ENCODE measurements at places on chromosomes 2 and 18.

GRCh38 chr2:43473767-43474166, 122.1 kb downstream of the THADA start:
- no peak for DNase-seq

GRCh38 chr18:65527879-65528633, 222.8 kb upstream of the CDH7 start:
- DNase-seq, result no peak

- peak; percentile 17 for DNase-seq
Observed at GRCh38 chr2:149715005-149715592, 127.5 kb upstream of the MMADHC start.

DNA sequence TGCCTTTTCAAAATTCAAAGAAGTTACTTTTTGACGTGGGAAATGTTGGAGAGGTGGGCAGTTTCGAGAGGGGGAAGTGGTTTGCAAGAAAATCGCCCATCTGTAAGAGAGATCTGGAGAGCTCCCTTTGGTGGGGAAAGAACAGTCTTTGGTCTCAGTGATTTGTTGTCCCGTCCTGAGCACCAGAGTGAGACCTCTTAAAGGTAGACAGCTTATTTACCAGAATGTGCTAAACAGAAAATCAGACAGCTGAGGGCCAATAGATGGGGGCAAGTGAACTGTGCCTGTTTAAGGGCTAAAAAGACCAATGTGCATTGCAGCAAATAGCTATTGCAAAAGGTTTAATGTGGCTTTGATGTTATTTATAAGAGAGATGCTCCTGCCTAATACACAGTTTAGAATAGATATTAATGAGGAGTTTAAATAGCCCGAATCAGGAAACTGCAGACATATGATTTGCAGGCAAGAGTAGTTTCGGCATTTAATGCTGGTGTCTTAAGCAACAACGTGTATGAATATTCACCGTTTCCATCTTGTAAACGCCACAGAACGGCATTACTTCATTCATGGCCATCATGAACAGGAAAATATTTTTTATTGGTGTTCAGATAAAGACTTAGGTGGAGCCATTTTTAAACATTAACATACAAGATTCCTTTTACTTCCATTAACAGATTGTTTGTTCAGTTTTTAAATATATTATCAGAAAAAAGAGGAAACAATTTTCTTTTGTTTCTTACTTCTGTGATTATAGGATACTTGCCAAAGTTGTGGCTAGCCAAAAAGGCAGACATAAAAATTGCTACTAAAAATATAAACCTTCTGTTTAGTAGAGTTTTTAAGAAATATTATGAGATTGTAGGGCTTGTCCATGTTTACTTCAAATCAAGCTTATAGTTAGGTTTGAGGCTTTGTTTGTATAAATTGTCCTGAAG, 29.6 kb downstream of the ARHGAP15 start:
- no peak for DNase-seq

DNA sequence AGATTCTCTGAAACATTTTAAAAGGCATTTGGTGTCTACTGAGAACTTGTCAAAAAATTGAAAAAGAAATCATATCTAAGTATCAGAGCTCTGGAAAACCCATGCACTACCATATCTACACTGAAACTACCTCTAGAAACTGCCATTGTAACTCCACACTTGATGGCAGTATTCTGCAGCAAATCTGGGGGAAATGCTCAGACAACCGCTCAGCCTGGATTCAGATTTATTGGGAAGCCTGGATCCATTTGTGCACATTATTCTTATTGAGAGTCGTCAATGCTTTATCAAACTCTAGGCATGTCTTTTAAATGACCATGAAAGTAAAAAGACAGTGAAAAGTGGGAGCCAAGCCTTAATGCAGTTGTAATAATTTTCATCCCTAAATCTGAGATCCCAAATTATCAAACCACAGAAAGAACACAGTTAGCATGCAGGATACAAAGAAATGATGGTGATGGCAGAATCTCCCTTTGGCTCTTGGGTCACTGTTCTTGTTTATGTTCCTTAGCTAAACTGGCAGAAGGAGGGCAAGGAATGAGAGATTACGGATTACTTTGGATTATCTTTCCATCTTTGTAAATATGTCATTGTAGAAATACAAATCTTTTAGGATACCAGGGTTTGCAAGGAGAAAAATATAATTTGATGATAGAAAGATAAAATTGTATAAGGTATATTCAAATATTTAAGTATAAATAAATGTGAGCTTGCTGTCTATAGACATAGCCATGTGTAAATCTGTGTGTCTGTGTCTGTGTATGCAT, 512.1 kb upstream of the SYT4 start:
- peak; percentile 29 for DNase-seq

- no peak for DNase-seq
Observed at GRCh38 chr2:6236317-6236716, 544.1 kb downstream of the SOX11 start.

DNA sequence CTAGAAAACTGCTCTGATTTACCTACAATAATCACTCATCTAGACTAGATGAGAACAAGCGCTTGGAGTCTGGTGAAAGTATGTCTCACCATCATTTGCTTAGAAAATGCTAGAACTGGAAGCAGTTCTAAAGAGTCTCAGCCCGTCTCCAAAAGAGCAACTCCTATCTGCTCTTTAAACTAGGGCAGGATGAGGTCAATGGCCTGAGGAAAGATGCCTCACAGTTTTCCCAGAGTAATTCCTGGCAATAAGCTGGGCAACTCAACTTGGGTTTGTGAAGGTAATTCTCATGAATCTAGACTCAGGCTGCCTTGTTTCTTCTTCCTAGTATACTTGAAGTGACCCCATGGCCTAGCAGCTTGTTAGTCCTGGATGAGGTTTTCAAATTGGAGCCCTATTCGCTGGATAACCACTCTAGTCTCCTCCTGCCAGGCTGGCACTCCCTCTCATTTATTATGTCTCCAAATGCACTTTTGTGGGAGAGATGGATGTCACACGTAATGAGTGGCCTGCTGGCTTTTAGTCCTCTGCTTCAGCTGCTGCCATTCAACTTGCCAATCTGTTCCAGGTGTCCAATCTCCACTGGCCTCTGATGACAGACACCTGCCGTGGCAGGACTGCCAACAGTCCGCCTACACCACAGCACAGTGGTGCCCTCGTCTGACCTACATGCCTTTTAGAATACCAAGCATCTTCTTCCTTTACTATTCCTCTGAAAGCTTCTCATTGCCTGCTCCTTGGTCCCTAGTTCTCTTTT, 80.9 kb downstream of the CABYR start:
- no peak for DNase-seq

GRCh38 chr2:116450990-116451389, 1363.5 kb upstream of the DDX18 start:
- no peak for DNase-seq

GRCh38 chr2:54409752-54410151, 46.4 kb upstream of the SPTBN1 start:
- peak; percentile 67 for DNase-seq

DNA sequence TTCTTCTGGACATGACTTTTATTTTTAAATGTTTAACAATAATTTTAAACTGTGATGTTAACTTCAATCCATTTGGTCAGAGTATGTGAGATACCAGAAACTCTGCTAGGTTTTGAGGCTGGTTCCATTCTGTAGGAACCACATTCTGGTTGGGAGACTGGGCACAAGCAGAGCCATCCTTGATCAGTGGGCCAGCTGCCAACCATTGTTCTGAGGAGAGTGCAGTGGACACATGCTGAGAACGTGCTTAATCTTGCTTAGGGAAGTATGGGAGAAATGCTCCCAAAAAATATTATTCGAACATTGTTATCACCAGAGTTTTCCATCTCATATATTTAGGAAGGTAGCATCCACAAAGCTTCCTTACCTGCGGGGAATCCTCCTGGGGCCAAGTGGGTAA, 155.8 kb downstream of the RTN4 start:
- peak; percentile 8 for DNase-seq

- DNase-seq, result peak; percentile 40
Observed at GRCh38 chr18:57029761-57030160, 117.1 kb upstream of the BOD1L2 start.

DNA sequence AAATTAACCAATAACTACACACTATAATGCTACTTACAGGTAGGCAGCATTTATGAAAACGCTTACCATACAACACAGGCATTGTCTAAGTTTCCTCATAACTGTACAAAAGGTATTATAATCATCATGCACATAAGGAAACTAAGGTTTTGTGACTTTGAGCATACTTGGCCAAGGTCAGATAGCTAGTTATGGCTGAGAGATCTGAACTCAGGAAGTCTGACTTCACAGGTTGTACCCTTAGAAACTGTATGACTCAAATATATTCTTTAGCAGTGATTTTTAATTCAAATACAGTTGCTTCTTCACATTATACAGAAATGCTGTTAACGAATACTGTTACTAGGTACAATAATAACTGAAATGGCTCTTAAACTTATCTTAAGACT, 89.3 kb downstream of the TRIP12 start:
- no peak for DNase-seq

DNA sequence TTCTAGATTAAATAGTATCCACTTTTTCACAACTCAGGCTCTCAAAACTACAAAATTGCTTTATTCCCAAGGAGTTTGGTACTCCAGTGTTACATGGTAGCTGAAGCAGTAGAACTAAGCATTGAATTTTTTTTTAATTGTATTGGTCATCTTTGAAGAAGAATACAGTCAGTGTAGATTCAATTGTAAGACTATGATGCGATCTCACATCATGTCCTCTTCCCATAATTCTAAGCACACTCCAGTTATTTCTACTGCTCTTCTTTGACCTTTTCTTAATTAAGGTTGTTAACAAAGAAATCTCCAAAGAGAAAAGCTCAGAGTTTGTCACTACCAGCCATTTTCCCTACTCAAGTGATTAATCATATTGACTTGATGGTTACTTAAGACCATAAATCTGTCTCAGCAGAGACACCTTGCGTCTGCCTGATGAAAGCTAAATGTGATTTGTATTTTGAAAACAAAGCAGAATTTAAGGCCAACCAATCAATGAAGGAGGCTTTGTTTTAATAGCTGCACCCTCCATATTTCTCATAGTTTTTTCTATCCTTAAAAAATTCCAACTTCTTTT, 130.2 kb downstream of the DTNA start:
- no peak for DNase-seq

- DNase-seq, result no peak
Observed at GRCh38 chr2:70214953-70215549, 24.2 kb upstream of the C2orf42 start.

- DNase-seq, result no peak
Observed at GRCh38 chr2:221153226-221153625, 418.9 kb downstream of the EPHA4 start.

- no peak for DNase-seq
Observed at GRCh38 chr2:228417956-228418355, 236.5 kb upstream of the SPHKAP start.

- DNase-seq, result no peak
Observed at GRCh38 chr18:13207294-13207693, 11.3 kb upstream of the LDLRAD4 start.

DNA sequence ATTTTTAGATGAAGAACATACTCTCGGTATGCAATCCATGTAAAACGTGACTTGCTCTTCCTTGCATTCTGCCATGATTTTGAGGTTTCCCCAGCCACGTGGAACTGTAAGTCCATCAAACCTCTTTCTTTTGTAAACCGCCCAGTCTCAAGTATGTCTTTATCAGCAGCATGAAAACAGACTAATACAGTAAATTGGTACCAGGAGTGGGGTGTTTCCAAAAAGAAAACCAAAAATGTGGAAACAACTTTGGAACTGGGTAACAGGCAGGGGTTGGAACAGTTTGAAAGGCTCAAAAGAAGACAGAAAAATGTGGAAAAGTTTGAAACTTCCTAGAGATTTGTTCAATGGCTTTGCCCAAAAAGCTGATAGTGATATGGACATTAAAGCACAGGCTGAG, 1957.9 kb downstream of the SUCLG1 start:
- no peak for DNase-seq

DNA sequence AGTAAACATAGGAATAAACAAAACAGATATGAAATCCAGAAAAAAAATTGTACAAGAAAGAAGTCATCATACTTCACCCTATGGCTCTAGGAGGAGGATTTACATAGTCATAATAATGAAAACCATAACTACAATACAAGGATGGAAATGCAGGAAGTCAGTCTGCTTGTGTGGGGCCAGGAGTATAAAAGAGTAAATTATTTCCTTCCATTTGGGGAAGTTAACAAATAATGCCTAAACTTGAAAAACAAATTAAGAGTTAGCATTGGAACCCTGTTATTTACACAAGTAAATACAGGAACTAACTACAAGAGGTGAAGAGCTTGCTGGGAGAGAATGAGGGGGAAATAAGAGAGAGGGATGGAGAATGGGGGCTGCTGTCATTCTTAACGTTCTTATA, 15.4 kb downstream of the TMEM163 start:
- DNase-seq, result no peak

- DNase-seq, result no peak
Observed at GRCh38 chr2:188032306-188032705, 259.4 kb upstream of the GULP1 start.

GRCh38 chr18:35022426-35023001, 18.7 kb upstream of the MAPRE2 start:
- peak; percentile 78 for DNase-seq

GRCh38 chr2:33024758-33025157, 78.0 kb downstream of the LTBP1 start:
- no peak for DNase-seq

DNA sequence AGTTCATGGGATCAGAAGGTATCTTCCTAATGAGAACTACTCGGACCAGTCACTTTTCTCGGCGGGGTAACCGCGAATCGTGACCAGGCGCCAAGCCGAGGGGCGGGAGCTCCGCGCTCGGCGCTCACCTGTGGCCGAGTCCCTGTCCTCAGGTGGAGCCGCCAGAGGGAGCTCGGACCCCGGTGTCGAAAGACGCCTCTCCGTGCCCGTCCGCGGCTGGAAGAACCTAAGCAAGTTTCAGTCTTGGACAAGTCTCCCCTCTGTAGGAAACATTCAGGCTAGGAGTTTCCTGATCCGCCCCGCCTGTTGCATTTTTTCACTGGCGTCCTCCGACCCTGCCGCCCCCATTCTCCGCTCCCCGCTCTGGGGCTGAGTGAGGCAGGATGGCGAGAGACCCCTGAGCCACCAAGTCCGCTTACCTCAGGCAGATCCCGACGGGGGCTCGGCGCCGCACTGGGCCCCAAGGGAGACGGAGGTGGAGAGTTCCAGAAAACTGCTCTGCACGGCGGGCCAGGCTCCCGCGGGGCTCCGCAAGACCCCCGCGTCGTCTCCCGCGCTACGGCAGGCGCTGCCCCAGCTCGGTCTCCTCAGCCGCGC, 480 bp downstream of the DSEL start:
- peak; percentile 80 for DNase-seq

GRCh38 chr18:11521853-11522252, 87.5 kb upstream of the SLC35G4 start:
- no peak for DNase-seq

DNA sequence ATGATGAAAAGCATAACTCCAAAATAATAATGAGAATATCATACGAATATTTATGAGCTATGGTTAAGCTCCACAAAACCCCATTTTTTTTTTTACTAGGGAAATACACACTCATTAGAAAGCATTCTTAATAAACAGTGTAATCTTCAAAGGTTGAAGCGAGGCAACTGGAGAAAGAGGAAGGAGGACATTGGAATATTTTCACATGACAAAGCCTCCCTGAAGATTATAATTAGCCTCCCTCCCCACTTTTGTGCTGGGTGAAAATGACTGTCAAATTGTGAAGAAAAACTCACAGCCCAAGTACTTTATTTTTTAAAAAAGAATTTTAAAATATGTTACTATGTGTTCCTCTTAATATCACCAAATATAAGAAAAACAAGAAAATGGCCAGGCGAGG, 64.1 kb upstream of the NFU1 start:
- DNase-seq, result no peak

Measured in NCI-H524 (cell line).